ENCODE measurements at places on chromosomes 3 and 15. TPM values are rescaled to one million over a fixed set of nuclear protein-coding genes. Genes with fewer than 3 reads are reported as not detected.

Gene CLPX
- 45.8 TPM for total RNA-seq

Gene MUSTN1
- total RNA-seq, result 1.9 TPM

Gene SLC6A20
- total RNA-seq, result not detected

- no peaks in the 10 kb centered on the region for H3K27me3 ChIP-seq
- no peaks in the 10 kb centered on the region for H3K4me1 ChIP-seq
- H3K36me3 ChIP-seq, result peaks cover 2% of the 10 kb centered on the region
- DNase-seq, result no peak
These were observed 17.9 kb upstream of the RPP14 start for GRCh38 chr3:58288011-58288728.

Data from activated naive CD8-positive, alpha-beta T cell treated with anti-CD3 and anti-CD28 coated beads, Interleukin-2, amount 10 ng/mL, durations not matched to agents 7 days and 5 days (primary cell).